Activated CD4-positive, alpha-beta T cell treated with anti-CD3 and anti-CD28 coated beads, Interleukin-2, amount 50 U/mL, for 4 hours (primary cell): ENCODE measurements at places on chromosomes 3 and 15.

DNA sequence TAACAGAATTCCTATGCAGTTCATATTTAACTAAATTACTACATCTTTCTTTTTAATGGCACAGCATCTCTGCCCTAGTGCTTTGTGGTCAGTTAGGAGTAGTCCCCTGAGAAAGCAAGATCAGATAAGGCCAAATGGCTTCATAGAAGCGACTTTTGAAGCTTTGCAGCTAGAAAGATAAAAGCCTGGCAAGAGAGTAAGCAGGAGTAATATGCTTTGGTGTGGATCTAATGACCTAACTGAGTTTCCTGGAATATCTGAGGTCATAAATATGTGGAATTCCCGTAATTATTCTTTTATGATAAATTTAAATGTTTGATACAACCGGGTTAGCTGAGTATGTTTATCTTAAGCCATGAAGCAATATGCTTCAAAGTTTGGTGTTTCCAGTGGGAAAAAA lies 374.9 kb upstream of the LRRC3B start:
- DNase-seq, result no peak

- DNase-seq, result no peak
Observed at GRCh38 chr15:48898032-48898431, 20.1 kb downstream of the EID1 start.

- no peak for DNase-seq
Observed at GRCh38 chr3:197694251-197694650, 42.5 kb downstream of the RUBCN start.

- DNase-seq, result no peak
Observed at GRCh38 chr3:83928391-83928790, 1030.4 kb upstream of the CADM2 start.

DNA sequence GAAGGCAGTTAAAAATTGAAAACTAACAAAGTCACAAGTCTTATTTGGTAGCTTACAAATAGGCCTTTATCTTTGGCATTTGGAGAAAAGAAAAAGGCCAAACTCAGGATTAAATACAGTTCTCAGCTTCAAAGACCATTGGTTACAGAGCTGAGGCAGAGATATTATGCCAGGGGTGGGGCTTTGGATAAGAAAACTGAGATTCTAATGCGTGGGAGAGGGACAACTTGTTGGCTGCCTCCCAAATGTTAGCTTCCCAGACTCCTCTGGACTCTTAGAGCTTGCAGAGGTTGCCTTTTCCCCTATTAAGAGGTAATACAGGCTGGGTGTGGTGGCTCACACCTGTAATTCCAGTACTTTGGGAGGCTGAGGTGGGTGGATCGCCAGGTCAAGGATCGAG lies 231.8 kb downstream of the SQOR start:
- DNase-seq, result no peak
